ENCODE measurements at places on chromosomes 6 and 20. TPM values are rescaled to one million over a fixed set of nuclear protein-coding genes. Genes with fewer than 3 reads are reported as not detected.

GRCh38 chr6:125985522-125985921 lies 818 bp upstream of the TRMT11 start:
- no peak for DNase-seq

Gene HCK
- 1.1 TPM for total RNA-seq

DNA sequence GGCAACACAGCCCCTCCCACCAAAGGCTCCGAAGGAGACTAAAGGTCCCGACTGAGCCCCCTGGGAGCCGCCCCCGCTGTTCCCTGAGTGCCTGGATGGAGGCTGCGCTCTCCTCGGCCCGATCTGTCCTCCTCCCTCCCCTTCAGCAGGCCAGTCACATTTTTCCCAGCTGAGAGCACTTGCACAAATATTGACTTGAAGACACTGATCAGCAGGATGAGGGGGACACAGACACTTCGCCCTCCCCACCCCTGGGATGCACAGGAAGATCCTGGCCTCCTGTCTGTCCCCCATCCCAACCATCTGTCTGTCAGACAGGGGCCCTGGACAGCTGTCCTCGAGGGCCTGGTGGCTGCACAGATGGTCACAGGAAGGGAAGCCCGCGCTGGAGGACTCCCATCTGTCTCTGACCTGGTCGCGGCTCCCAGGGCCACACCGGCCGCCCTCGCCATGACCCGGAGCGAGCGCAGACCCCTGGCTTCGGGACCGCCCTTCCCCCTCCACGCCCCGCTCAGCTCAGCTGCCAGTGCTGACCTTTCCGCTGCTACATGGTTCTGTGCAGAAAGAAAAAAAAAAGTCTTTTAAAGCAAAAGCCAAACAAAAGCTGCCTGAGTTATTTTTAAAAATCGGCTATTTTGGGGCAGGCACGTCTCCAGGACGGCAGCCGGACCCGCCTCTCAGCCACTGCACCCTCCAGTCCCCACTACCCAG lies 11.1 kb downstream of the LAMA5 start:
- no peak for DNase-seq

DNA sequence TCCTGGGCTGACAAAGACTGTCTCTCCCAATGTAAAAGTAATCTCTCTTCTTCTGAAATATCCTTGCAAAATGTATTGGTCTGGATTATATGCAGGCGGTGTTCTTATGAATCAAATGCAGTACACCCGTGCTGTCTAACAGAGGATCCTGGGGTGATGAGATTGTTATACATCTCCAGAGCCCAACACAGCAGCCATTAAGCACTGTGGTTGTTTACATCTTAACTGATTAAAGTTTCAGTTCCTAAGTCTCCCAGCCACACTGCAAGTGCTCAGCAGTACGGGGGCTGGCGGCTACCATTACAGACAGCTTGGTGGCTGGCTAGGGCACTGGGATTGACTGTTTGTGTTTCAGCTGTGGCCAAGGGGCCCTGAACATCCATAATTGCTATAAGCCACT lies 7.0 kb downstream of the UNC93A start:
- no peak for DNase-seq

- no peak for DNase-seq
Measured at GRCh38 chr6:28322661-28323060, 13.3 kb downstream of the ZSCAN31 start.

DNA sequence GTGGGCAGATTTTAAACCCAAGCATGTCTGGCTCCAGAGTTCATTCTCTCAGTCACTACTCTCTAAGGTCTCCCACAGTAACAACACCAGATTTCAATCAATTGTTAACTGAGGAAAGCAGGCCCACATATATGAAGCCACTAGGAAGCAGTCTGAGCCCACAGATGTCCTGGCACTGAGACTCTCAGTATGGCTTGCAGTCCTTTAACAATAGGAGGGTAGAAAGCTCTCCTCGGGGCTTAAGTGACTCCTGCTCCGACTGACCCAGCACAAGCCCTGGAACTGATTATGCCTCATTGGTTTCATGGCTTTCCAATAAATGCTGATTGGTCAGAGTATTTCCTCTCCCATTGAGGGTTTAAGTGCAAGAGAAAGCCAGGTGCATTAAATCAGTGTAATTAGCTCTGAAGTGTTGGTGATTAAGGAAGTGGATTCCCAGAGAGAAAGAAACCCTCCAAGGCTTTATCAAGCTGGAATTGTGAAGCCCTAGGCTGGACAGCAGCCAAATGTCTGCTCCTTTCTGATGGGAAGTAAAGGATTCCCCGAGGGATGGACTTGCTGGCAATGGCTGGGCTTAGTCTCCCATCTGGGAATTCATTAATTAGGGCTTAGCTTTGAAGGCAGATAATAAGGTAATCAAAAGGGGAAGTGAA lies 76.6 kb upstream of the PROKR2 start:
- no peak for DNase-seq

DNA sequence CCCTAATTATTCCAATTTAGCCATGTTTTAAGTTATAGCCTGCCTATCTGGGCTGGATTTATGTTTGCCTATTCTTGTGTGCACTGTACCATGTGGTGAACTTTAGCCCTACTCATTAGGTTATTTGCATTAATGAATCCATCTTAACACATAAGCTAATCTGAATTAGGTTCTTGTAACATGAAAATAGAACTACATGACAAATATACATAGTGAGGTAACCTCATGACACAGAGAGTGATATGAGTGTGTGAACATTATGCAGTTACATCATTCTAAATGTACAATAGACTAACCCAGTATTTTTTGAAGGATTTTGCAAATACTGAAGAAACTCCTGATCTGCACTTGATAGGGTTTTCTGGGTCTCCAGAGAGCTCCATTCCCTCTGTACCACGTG lies 733.7 kb upstream of the CITED2 start:
- no peak for DNase-seq

DNA sequence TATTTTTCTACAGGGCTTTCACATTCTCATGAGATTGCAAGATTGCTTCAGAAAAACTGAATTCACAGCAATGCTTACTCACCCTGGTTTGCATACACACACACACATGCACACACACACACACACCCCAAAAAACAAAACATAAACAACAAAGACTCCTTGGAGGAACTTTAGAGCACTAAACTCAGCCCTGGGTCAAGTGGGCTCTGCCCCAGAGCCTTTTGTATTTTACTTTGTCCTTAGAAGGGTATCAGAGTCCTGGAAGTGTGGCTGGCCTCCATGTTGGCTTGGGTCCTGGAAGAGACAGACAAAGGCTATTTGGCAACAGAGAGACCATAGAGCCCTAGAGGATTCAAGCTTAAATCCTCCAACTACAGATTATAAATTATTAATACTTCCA lies 8.0 kb upstream of the CST9 start:
- no peak for DNase-seq

DNA sequence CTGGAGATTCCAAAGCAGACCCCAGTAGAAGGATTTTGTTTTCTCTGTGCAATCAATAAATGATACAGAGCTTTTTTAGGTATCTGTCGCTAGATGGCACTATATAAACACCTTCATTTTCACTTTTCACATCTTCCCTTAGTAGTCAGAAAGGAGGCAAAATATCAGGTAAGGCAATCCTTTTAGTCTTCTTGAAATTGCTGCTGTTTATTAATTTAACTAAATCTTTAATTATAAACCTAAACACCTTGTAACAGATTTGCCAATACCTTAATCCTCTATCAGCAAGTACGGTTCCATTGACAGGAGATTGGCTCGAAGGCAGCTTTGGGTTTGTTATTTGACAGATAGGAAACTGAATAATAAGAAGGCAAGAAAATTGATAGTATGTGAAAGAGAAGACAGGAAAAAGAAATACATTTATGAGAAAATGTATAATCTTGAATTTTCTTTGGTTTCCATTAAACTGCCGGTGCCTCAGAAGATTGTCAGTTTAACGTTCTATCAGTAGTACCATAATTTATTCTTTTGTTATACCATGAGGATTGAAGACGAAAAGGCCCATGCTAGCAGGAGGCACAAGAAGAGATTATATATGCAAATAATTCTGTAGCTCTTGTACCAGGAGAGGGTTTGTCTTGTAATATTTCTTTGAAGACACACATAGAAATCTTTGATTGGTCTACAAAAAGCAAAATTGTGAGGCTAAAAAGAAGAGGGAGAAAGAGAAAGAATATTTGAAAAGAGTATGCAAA lies 23.5 kb upstream of the IBTK start:
- DNase-seq = no peak

DNA sequence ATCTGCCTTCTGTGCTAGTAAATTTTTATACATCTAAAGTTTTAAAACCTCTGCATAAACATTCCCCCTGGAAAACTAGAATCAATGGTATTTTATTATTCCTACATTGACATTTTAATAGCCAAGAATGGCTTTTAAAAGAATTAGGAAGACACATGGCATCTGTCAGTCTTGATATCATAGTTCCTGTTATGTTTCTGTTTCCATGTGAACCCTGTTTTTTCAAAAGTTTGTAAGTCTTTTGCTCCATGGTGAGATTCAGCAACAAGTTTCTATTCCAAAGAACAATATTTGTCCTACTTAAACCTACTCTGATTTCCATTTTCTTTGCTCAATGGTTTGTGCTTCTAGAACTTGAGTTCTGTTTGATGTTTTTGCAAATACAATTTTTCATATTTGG lies 95.2 kb downstream of the PLEKHG1 start:
- DNase-seq = no peak

Gene PI16
- total RNA-seq = 4.2 TPM

- DNase-seq = no peak
Measured at GRCh38 chr6:42280966-42281533, 63.4 kb upstream of the MRPS10 start.

DNA sequence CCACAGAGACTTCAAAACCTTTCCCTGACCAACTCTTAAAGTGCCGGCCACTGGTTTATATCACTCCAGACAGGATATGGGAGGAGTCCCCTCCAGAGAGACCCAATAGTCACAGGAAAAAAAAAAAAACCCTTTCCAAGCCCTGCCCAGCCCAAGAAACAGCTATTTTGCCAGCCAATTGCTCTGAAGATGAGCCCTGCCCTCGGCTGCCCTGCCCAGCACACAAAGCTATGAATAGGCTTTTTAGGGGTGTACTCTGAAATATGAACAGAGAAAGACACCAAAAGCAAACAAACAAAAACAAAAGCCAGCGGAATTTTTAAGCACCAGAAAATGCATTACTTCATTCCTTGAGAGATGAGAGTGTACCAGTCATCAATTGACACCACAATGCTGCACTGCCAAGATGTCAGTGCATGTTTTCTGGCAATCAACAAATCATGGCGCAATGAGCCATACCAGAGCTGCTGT lies 275.1 kb downstream of the C6orf118 start:
- DNase-seq = no peak

Gene PAQR8
- 14.6 TPM for total RNA-seq

Gene PACSIN1
- 0.29 TPM for total RNA-seq

Gene RFX6
- not detected for total RNA-seq
